ENCODE measurements at places on chromosomes 1 and 21.

DNA sequence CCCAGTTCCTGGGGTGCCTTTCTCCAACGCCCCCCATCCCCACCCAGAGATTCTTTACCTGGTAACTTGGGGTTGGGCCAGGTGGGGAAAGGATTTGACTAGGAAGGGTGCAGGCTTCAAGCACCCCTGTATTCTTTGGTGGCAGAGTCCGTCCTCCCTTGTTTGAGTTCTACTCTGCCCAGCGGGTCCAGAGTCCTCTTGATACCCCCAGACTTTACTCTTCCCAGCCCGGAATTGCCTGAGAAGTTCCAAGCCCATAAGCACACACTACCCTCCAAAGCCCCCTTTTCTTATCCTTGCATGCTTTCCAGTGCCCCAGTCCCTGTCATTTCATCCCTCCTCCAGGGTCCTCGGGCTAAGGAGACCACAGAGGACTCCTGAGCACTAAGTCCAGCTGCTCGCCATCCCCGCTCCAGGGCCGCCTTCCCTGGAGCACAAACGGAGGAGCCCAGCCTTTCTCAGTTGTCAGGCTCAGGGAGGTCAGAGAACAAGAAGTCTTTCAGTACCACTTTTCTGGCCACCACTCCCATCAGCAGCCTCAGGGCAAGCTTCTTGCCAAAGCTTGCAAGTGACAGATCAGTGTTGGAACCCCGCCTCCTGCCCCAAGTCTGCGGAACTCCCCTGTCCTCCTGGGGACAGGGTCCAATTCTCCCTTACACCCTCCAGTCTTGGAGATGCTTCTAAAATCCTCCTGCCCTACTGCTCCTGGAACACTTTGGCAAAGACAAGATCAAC is 12.2 kb downstream of the SLC45A3 start:
- no peak for DNase-seq

DNA sequence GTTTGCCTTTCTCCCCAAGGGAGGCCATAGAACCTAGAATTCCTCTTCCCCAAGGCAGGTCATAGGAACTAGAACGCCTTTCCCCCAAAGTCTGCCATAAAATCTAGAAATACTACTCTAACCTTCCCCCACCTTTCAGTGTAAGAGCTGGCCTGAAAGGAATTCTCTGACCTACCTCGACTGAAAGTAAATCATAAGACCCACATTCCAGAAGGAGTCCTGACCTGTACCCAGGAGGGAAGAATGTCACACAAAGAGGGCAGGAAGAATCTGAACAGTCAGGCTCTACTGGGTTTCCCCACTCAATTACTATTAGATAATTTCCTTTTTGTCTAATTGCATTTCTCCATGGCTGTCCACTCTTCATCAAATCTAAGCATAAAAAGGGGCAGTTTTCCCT is 5.7 kb upstream of the ATG4C start:
- DNase-seq = no peak

DNA sequence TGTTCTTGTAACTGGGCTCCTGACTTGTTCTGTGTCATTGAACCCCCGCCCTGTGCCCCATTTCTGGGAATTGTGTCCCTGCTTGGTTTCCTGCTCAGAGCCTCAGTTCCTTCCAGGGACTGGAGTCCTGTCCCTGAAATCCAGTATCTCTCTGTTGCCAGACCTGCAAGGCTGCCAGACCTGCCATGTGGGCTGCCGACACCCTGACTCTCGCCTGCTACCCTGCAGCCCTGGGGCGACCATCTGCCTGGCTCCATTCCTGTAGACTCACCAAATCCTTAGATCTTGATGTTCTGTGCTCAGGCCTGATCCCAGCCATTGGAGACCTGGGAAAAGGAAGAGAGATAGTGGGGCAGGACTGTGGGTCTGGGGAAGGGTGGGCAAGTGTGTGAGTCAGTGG is 383.3 kb upstream of the PROX1 start:
- no peak for DNase-seq

DNA sequence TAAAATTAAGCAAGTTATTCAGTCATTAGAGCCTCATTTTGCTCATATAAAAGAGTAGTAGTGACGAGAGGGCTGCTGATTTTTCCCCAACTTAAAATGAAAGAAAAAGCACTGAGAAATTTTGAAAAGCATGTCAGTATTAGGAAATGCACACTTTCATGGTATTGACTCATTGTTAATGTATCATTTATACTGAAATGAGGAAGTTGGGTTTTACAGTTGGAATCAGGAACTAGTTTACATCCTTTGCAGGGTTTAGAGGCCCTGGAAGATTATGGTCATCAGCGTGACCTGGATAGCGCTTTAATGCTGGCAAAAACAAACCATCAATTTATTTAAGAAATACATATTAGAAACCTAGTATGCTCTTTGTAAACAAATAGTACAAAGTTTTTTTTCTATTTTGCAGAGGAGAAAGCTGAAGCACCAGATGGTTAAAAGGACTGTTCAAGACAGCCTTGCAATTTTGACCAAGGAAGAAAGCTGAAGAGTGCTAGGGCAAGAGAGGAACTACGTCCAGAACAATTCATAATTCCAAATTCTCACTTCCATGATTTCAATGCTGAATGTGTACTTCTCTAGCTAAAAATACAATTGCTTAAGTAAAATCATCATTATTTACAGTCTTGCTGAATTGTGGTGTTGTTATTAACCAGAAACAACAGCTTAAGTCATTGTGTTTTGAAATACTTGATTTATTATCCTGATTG is 94.8 kb upstream of the SGIP1 start:
- no peak for DNase-seq

DNA sequence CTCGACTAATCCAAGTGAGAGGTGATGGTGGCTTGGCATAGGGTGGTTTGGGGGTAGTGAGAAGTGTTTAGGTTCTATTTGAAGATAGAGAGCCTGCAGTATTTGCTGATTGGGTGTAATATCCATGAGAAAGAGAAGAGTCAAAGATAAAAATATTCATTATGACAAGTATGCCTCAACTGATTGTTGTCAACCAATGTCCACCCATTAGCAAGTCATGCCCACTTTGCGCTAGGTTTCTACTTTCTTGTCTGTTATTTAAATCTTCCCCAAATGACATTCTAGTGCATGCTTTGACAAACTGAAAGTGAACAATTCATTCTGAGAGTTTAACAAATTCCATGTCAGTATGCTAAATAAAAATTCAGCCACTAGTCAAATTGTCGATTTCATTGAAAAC is 3.8 kb upstream of the XCL1 start:
- DNase-seq = no peak

DNA sequence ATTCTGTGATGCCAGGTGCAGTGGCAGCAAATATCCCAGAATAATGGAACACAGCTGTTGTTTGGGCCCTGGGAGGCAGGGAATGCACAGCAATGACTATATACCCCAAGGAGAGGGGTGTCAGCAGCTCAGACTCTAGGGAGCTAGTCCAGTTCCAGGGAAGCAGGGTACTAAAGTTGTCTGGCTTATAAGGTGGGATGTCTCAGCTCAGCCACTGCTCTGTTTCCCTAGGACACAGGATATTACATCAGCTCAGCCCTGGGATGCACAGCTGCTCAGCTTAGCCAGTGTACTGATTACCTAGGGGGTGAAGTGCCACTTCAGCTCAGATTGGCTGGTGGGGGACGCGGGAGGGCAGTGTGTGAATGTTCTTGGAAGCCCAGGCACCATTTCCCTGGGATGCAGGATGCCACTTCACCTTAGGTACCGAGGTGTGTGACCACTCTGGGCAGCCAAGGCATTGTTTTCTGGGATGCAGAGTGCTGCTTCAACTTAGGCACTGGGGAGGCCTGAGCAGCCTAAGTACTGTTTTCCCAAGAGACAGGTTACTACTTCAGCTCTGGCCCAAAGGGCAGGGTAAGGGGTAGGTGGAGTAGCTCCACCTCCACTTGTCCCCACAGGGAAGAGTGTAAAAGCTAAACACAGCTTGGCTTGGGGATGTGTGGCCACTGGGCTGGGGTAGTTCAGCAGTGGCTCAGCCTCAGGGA is 59.4 kb downstream of the DIPK1A start:
- DNase-seq = no peak

DNA sequence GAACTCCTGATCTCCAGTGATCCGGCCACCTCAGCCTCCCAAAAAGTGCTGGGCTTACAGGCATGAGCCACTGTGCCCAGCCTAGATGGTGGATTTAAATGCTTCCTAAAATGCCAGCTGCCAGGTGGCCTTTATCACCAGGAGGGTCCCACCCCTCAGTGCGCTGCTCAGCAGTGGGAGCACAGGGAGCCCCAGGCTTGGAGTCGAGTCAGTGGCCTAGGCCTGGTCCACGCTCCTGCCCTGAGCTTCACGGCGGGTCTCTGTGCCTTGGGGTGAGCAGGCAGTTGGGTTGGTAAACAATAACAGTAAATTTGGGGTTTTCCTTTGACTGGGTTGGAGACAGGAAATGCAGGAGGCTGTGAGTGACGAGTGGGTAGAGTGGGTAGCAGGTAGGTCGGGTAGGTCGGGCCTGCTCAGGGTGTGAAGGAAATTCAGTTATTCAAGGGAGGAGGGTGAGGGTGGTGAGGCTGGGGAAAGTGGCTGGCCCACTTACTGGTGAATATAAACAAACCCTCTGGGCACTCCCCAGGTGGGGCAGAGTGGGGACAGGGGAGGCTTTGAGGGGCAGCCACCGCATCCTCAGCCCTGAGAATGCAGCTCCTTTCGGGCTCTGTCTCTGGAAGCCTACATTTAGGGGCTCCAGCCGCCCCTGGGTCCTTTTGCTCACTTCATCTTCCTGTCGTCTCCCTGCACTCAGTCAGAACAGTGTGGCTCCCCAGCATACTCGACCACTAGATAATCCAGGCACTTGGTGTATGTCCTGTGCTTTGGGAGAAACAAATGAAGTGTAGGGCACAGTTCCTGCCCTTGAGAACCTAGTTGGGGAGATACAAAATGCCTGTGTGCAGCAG is 33.5 kb upstream of the IL19 start:
- peak; percentile 30 for DNase-seq

DNA sequence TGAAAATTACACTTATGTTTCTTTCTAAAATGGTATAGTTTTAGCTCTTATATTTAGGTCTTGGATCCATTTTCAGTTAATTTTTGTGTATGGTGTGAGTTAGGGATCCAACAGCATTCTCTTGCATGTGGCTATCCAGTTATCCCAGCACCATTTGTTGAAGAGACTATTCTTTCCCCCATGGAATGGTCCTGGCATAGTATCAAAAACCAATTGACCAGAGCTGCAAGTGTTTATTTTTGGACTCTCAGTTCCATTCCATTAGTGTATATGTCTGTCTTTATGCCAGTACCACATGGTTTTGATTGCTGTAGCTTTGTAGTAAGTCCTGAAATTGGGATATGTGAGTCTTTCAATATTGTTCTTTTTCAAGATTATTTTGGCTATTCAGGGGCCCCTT is 14.3 kb downstream of the TTLL10 start:
- DNase-seq = no peak

- DNase-seq = no peak
Measured at GRCh38 chr1:161721738-161722343, 497 bp downstream of the FCRLB start.

DNA sequence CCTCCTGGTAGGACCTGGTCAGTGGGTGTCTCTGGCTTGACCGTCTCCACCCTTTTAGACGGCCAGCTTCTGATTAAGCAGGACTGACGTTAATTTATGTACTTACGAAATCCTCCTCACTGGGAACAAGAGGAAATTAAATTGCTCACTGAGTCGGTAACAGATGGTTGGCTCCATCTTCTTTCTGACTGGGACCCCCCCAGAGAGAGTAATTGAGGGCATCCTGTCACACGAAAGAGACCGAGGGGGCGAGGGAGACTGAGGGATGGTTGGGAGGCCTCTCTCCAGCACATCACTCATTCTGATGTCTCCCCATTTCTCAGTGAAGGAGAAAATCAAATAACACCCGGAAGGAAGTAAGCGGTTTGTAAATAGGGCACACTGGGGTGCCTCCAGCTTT is 104.8 kb downstream of the OMA1 start:
- DNase-seq = no peak
